K562 (cell line): ENCODE measurements at places on chromosomes 6 and 20.

DNA sequence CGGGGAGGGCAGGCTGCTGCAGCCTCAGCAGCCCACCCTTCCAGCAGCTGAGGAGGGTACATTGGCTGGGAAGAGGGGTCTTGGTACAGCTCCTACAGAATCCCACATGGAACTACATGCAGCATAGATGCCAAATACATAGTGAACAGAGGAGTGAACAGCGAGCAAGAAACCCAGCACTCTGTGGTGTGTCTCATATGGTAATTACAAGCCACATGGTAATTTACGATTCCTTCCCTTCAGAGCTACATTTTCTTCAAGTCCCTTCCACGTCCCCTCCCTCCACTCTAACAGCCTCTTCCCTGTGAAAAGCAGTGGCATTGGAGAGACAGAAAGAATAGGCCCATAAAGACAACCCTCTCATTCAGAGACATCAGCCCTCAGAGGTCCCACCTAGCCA is 167.7 kb downstream of the SYNDIG1 start:
- DNase-seq: no peak

DNA sequence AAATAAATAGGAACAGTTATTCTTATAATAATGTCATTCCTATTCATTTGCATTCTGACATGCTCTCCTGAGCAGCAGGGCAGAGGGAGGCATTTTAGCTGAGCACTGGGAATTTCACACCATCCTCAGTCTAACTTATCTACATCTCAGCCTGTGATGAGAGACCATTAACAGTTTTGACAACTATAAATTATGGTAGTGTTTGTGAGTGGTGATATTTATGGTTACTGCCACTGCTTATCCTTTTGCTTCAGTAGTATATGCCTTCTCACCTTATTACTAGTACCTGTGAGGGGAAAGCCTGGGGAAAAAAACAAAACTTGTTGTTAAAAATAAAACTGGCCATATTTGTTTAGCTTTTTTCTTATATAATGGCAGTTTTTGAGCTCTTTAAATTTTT is 17.0 kb upstream of the CHD6 start:
- no peak for DNase-seq

- no peak for DNase-seq
Measured at GRCh38 chr6:45966797-45967196, 48.9 kb downstream of the CLIC5 start.

- no peak for DNase-seq
Measured at GRCh38 chr6:40906759-40907158, 132.3 kb downstream of the UNC5CL start.

DNA sequence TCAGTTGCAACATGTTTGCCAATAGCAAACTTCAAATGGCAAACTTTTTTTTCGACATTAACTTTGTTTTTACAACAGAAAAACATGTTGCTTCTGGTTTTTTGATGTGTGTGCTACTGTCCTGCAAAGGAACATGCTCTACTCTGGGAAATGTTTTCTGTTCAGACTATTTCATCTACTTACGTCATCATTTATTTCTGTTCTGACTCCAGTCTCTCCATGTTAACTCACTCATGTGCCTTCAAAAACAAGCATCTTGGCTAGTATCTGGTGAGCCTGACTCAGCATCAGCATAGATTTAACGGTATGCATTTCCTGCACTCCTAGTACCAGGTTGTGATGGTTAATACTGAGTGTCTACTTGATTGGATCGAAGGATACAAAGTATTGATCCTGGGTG is 36.1 kb upstream of the MAP7 start:
- no peak for DNase-seq

DNA sequence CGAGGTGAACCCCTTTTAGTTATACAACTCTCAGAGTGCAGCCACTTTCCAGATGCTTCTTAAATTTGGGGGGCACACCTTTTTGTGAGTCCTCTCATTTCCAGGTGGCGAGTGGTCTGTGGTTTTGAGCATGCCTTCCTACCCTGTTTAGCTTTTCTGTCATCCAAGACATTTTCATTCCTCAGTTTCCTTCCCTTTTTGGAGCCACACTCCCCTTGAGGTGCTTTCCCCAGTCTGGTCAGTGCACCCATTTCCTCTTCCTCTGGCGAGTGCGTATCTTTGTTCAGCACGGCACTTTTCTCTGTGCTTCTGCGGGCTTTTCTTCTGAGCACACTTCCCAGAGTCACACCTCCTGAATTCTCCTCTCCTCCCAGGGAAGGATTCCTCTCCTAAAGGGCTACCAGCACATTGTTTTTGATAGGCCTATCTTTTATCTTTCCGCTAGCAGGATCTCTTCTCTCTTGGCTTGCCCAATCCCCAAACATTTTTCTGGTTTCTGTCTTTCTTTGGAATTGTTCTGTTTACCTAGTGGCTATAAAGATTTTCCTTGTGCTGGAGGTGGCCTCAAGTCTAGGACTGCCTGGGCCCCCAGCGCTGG is 1.4 kb downstream of the PHF20 start:
- DNase-seq: peak; percentile 27

DNA sequence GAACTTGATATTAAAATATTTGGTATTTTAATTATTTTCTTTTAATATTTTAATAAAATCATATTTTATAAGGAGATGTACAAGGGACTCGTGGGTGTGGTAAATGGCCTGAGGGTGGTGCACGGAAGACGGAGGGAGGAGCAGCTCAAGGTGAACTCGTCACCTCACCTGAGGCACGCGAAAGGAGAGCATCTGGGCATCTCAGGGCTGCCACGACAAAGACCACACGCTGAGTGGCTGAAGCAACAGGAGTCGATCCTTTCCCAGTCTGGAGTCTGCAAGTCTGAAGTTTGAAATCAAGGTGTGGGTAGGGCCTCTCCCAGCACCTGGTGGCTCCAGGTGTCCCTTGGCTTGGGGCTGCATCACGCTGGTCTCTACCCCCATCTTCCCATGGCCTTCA is 39.7 kb downstream of the APCDD1L start:
- no peak for DNase-seq

DNA sequence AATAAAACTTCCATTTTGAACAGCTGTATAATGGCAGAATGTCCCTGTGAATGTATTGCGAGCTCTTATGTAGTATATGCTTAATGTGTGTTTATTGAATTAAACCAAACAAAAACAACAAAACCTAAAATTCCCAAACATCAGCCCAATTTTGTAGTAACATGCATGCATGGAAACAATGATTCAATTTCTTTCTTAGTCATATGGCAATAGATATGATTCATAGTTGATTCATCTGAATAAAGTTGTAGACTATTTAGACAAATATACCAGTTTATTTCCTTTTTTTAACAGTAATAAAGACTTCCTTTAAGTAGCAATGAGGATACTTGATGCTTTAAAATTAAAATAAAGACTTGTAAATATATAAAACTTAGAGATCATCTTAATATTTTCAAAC is 670.6 kb downstream of the CD109 start:
- DNase-seq: no peak

GRCh38 chr20:41669708-41670263 is 51.6 kb upstream of the CHD6 start:
- DNase-seq: peak; percentile 84

DNA sequence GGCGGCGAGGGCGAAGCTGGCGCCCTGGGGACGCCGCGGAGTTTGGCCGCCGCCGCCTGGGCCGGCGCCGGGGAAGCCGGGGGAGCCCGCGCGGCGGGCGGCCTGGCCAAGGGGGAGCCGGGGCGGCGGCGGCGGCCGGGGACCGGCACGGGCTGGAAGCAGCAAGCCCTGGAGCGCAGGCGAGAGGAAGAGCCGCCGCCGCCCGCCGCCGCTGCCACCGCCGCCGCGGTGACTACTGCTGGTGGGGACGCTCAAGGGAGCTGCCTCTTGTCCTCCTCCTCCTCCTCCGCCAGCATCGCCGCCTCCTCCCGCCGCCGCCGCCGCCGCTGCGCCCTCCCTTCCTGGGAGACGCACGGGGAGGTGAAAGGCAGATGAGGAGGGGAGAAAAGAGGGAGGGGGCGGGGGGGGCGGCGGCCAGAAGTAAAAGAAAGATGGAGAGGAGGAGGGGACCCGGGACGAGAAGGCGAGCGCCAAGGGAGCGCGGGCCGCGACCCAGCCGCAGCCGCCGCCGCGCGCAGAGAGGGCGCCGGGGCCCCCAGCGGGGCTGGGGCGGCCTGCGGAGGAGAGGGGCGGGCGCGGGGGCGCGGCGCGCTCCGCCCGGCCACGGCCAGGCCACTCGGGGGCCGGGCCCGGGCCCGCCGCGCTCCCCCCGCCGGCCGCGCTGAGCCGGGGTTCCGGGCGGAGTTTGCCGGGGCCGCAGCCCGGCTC is 846 bp downstream of the PDE10A start:
- DNase-seq: no peak

- no peak for DNase-seq
Measured at GRCh38 chr6:63689421-63689820, 53.8 kb downstream of the PHF3 start.

- no peak for DNase-seq
Measured at GRCh38 chr6:4270001-4270400, 134.6 kb upstream of the ECI2 start.

DNA sequence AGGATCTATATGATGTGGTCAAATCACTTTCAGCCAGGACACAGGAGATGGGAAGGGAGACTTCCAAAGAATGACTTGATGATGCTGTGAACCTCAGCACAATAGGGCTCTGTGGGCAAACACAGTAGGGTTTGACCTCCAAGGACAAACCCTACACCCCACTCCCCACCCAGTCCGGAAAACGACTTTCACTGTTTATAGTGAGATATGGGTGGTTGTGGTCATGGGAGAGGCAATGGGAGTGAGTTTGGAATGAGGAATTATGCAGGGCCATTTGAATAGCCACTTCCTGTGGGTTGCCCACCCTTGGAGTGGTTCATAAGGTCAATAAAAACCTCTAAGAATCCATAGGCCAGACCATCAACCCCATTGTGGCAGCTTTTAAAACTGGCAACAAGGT is 38.4 kb upstream of the PRND start:
- no peak for DNase-seq

DNA sequence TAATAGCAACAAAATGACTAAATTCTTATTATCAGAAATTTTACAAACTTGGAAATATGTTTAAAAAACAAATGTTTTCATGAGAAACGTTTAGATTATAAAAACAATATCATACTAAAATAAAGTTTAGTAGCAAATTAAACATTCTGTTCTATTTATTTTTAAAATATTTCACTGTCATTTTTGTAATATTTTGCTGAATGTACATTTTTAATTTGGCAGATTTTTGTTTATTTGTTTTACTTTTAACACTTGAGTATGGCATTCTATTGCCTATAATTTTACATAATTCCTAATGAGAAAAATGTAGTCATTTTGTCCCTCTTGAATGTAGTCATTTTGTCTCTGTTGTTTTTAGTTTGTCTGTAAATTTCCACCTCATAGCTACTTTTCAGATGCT is 1400.2 kb downstream of the GRIK2 start:
- DNase-seq: no peak

- DNase-seq: peak; percentile 70
Measured at GRCh38 chr6:6699741-6700367, 111.3 kb downstream of the LY86 start.

DNA sequence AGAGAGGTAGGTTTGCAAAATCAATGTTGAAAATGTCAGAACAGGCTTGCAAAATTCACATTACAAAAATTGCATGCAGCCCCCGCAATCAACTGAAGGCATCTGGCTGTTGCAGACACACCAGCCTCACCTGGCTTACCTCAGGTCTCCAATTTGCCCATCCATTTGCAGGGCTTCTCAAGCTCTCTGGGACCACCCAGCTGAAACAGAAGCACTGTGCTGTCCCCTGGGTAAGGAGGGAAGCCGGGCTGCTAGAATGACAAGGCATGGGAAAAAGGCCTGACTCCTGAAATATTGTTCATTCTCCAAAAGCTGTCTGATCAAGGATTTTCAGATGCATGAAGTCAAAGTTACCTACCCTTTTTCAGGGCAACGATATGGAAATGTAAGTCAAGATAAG is 52.6 kb upstream of the CD93 start:
- DNase-seq: no peak

- no peak for DNase-seq
Measured at GRCh38 chr6:138593124-138593877, 94.0 kb upstream of the NHSL1 start.

GRCh38 chr6:167506443-167507301 is 181.8 kb downstream of the TTLL2 start:
- no peak for DNase-seq

DNA sequence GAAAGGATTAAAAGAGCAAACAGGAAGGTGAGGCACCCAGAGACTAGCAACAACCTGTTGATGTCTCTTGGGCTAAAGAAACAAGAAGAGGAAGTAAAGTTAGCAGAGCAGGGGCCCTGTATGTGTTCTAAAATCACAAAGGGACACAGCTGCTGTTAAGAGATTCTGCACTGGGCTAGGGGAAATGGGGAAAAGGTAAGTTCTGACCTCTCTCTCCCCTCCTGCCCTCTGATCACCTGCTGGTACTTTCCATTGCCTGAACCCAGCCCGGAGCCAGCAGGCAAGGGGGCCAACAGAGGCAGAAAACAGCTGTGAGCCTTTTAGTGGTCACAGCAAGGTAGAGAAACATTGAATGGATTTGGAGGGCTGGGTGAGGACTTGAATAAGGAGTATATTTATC is 13.5 kb upstream of the CNR1 start:
- no peak for DNase-seq

DNA sequence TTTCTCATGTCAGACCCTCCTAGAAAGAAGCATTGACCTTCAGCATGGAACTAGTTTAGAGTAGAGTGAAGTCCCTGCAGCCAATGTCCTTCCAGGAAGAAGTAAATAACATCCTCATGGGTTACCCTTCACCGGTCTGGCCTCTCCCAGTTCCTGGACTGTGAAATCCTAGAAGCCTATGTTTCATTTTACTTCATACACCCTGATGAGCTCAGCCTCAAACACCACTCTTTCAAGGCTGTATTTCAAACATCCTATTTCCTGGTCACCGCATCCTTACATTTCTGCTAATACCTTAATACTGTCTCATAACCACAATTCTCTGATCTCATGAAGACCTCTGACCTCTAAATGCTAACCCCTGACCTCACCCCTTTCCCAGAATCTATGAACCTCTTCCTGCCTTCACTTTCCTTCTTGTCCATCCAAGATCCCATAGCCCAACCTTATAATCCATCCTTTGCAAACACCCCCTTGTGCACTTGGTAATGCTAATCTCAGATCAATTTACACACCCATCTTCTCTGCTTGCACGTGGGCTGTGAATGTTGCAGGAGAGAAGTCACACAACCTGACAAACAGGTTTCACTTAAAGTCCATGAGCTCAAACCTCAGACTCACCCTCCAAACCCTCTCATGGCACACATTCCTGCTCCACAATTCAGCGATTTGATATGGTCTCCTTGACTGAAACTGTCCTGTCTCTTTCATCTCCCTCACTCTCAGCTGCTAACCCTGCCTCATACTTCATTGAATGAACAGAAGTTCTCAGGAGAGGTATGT is 30.2 kb downstream of the SLC2A10 start:
- DNase-seq: no peak

GRCh38 chr6:44386929-44387345 is 569 bp upstream of the CDC5L start:
- no peak for DNase-seq
